HT-29 (cell line): ENCODE measurements at places on chromosomes 2 and 18. TPM values are rescaled to one million over a fixed set of nuclear protein-coding genes. Genes with fewer than 3 reads are reported as not detected.

DNA sequence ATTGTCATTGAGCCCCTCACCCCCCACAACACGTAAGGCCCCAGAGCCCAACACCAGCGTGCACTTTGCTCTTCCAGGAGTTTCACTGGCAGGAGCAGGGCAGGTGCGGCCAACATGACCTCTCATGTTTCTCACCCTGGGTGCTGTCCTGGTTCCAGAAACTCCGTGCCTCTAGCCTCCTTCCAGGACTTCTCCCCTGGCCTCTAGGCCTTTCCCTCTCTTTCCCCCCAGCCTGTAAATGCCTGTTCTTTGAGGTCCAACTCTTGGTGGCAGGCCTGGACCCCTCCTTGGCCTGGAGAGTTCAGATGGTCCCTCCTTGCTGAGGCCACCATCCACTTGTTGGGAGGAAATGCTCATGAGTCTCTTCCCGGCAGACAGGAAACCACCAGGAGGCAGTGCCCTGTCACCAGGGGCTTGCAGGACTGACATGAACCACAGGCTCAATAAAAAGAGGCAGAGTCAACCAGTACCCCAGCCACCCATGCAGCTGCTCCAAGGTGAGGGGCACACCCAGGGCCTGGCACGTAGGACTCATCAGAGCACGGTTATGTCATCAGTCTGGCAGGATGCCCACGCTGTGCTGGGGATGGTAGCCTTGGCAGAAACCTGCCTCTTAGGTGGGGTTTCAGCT is 1.5 kb downstream of the MALL start:
- peak; percentile 83 for DNase-seq

NT5DC4 gene
- total RNA-seq: 1.4 and 1.6 TPM in 2 replicates

DNA sequence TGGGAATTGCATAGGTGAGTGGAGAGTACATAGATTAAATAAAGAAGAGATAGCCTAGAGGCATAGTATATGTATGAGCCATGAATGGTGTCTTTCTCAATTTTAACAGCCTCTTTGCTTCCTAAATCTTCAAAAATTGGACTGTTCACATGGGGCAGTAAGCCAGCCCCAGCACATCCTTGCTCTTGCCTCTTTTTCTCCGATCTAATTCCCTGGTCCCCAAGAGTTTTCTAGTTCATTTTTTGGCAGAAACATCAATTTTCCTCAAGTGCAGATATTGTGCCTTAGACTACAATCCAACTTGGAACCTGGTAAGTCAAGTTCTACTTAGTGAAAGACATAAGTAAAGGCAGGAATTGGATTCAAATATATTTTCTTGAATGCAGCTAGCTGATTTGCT is 49.8 kb upstream of the ITGB6 start:
- no peak for DNase-seq

SLC14A1 gene
- 5.9 and 6.2 TPM in 2 replicates for total RNA-seq

GRCh38 chr2:185428000-185428399 is 310.6 kb upstream of the FSIP2 start:
- no peak for DNase-seq

- DNase-seq: no peak
These were observed 1.6 kb upstream of the CFLAR start for GRCh38 chr2:201114350-201114749.

GRCh38 chr18:41644466-41644865 is 310.6 kb upstream of the PIK3C3 start:
- no peak for DNase-seq

DNA sequence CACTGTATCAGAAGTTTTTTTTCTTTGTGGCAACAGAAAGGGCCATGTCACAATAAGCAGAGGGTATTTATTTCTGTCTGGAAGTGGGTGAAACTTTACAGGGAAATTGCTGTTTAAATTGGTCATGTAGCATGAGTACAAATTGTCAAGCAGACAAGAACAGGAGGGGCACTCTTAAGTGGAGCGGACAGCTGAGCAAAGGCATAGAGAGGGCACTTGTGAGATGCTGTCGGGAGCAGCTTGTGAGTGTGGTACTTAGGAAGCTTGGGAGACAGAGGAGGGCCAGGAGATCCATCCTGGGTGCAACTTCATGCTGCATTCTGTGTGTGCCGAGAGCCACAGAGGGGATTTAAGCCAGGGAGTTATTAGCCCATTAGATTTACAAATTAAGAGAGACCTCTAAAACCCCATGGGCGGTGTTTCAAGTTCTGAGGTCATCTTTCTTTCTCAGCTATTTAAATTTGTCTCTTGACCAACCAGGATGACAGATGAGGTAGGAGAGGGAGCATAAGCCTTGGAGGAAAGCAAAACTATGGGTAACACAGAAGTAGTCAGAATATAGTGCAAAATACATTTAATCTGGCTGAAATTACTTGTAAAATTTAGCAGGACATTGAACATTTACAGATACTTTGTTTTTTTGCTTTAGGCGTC is 30.4 kb downstream of the INPP4A start:
- no peak for DNase-seq

MAL gene
- not detected in 2 replicates for total RNA-seq

GRCh38 chr2:127423880-127424279 is 5.7 kb downstream of the PROC start:
- DNase-seq: no peak

CACNB4 gene
- 0.13 and 0.26 TPM in 2 replicates for total RNA-seq

SLC19A3 gene
- total RNA-seq: 0.03 TPM in 1 of 2 replicates, not detected in the other

- no peak for DNase-seq
These were observed 551.6 kb downstream of the ZEB2 start for GRCh38 chr2:143968360-143968759.

RGPD4 gene
- not detected in 2 replicates for total RNA-seq

AOX1 gene
- total RNA-seq: not detected in 2 replicates

DNA sequence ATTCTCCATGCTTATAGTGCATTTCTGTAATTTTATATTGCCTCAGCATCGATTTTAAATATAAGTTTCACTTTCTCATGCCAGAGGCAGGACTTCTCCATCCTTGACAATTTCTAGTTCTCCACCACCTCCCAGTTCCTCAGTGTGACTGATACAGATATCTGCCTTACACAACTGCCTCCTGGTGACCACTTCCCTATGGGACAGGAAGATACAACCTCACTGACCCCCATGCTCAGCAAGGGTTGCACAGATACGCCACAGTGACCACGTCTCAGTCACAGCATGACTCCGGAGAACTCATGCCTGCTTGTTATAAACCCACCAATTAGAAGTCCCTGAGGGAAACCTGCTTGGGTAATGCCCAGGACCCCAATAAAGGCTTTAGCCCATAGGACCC is 284.0 kb upstream of the MC4R start:
- no peak for DNase-seq

SERPINB8 gene
- 3.4 and 4.8 TPM in 2 replicates for total RNA-seq

- DNase-seq: no peak
These were observed 22.4 kb downstream of the PTPN2 start for GRCh38 chr18:12861637-12862036.

DNA sequence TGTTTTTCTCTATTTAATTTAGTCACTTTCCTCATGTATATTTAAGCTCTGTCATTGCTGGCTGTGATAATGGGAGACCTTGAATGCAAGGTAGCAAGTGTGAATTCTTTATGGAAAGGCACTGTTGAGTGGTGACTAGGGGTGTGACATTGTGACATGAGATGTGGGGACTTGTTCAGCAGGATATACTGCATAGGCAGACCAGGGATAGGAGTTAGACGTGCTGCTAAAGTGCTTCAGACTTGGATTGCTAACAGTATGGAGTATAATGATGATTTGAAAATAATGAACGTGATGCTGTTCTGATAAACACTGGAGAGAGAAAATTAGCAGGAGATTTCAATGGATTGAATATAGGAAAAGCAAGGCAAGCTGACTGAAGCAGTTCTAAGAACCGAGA is 135.1 kb downstream of the NCOA1 start:
- no peak for DNase-seq

DNA sequence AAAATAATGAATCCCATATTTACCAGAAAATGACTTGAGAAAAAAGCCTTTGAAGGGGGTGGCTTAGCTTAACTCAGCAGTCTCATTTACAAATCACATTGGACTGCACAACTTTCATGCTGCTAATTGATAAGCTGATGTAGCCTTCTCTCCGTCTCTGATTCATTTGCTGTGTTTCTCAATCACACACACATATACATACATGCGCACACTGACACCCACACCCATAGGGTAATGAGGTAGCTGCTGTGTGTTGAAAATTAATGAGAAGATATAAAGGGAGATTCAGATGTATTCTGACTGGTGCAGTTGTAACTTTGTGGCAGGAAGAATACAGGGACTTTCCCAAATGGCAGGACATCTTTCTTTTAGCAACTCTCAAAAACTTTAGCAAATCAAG is 141.9 kb upstream of the GCFC2 start:
- no peak for DNase-seq

DNA sequence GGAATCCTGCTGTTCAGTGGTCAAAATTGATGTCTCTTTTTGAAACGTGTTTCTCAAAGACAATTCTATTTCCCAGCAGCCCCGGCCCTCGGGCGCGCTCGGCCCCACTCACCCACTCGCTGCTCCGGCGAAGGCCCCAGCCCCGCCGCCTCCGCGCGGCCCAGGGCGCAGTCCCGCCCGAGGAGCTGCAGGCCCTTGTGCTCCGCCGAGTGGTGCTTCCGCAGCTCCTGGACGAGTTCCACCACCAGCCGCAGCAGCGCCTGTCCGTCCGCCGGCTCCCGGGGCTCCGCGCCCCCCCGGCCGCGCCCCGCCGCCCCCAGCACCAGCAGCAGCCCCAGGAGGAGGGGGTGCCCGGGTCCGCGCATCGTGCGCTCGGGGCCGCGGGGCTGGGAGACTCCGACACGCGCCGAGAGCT is 413 bp downstream of the ALKAL2 start:
- no peak for DNase-seq

GRCh38 chr2:204673877-204674276 is 128.6 kb downstream of the PARD3B start:
- DNase-seq: no peak

DNA sequence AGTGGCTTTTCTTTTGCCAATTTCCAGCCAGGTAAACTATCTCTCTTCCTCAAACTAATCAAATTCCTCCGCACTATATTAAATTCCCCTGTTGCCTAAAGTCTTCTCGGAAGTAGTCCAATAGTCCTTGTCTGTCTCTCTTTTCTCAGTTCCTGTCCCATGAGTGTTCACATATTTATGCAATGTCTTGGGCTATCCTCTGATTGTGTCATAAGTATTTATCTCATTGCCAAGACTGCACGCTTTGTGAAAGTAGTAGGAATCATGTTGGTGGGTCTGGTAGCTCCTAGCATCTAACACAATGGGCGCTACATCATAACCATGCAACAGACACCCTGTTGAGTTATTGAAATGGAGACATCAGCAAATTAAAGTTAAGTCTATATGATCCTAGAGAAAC is 59.9 kb upstream of the POU3F3 start:
- DNase-seq: no peak

DNA sequence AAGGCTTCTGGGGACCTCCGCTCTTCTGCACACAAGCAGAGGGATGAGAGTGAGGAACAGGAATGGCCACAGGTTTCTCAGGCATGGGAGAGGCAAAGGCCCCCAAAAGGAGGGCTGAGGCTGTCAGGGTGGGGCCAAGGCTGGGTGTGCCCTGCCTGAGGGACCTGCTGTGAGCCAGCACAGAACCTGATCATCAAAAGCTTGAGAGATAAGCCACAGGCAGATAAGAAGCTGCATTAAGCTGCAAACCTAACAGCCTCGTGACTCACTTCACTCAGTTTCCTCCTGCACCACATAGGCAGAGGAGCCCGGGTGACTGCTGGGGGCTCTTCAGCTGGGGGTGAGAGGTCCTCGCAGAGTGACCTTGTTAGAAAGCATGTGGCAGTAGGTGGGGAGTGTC is 64.5 kb upstream of the LAPTM4A start:
- DNase-seq: no peak

GALR1 gene
- total RNA-seq: not detected in 2 replicates

STPG4 gene
- 6.9 and 7.1 TPM in 2 replicates for total RNA-seq

GRCh38 chr18:3652380-3653262 is 202.6 kb downstream of the TGIF1 start:
- peak; percentile 99 for DNase-seq

DNA sequence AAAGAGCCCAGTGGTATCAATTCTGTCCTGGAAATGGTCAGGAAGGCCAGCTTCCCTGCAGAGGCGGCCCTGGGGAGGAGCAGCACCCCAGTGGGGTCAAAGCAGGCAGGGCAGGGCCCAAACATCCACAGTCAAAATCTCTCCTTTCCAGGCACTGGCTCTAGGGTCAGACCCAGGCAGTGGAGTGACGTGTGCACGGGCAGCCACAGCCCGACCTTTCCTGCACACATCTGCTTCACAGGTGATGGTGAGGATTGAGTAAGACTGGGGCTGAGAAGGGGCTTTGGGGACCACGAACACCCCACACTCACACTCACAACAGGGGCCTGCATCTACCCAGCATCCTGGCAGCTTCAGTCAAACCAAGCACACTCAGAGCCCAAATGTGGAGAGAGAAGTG is 97.8 kb upstream of the GLI2 start:
- no peak for DNase-seq

DNA sequence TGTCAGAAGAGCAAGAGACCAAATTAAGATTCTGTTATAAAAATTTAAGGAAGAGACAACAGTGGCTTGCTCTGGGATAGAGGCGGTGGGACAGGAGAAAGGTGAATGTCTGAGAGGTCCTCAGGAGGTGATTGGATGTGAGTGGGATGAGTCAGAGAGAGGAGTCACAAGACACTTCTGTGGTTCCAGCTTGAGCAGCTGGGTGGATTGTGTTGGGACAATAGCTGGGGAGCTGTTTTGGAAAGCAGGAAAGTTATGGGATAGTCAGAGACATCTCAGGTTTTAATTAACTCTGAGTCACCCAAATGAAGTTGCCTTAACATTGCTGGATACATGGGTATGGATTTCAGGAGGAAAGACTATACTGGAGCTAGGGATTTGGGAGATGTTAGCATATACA is 218.0 kb upstream of the TRIB2 start:
- no peak for DNase-seq

CYP26B1 gene
- 0.05 and 0.10 TPM in 2 replicates for total RNA-seq

GRCh38 chr2:113070606-113070975 is 2.8 kb downstream of the IL1F10 start:
- DNase-seq: no peak

GRCh38 chr2:221929259-221929658 is 357.2 kb upstream of the EPHA4 start:
- DNase-seq: no peak

- DNase-seq: no peak
These were observed 64.6 kb downstream of the THNSL2 start for GRCh38 chr2:88234760-88235159.

CNNM4 gene
- 10.3 and 11.9 TPM in 2 replicates for total RNA-seq

DNA sequence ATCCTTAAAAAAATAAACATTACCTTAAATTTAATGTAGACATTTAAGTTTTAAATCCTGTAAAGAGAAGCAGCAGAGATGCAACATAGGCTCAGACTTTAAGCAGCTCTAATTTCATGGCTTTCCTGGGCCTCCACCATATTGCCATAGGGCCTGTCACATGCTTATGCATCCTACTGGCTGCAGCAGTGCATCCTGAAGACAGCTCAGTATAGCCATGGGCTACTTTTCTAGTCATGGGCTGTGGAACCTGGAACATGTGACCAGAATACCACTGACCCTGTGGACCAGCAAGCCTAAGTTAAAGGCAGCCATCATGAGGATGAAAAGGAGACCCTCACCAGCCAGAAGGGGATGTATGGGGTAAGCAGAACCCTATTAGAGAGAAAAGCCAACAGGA is 10.7 kb downstream of the RMP24 start:
- DNase-seq: no peak

GRCh38 chr2:171210864-171211431 is 50.3 kb upstream of the TLK1 start:
- DNase-seq: no peak
